ENCODE measurements at places on chromosomes 3 and 15.

GRCh38 chr3:106302451-106303221, 433.8 kb upstream of the CBLB start:
- no peak for DNase-seq
- no peaks in the 10 kb centered on the region for H3K27me3 ChIP-seq
- no peak overlapping the region for H3K4me3 ChIP-seq
- H3K4me1 ChIP-seq = no peaks in the 10 kb centered on the region

- H3K36me3 ChIP-seq = peaks cover 8% of the 10 kb centered on the region
- no peak overlapping the region for H3K4me3 ChIP-seq
- no peak for DNase-seq
- no peaks in the 10 kb centered on the region for H3K4me1 ChIP-seq
- no peaks in the 10 kb centered on the region for H3K27me3 ChIP-seq
Observed at GRCh38 chr15:89642106-89642505, 13.2 kb downstream of the KIF7 start.

- H3K4me3 ChIP-seq = no peak overlapping the region
- H3K4me1 ChIP-seq = no peaks in the 10 kb centered on the region
- H3K27ac ChIP-seq = no peak overlapping the region
- H3K27me3 ChIP-seq = no peaks in the 10 kb centered on the region
- no peak for DNase-seq
Observed at GRCh38 chr3:127325629-127325961, 37.7 kb upstream of the PRR20G start.

DNA sequence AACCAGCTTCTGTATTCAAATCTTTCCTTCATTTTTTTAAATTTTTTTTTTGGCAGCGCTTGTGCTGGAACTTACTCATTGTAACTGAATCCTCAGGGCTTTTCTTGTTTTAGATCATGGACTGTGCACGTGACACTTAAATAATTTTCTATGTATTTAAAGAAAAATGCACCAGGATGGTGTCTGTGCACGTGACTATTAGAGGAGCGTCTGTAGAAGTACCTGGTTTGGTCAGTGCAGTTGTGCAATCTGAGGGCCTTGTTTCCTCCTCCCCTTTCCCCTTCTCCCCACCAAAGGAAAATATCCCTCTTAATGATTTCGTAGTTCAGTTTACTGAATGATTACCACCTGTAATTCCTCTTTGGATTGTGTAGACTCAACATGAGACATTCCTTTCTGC, 31.3 kb downstream of the EDEM1 start:
- H3K4me3 ChIP-seq = no peak overlapping the region
- H3K36me3 ChIP-seq = peaks cover 11% of the 10 kb centered on the region

- H3K27me3 ChIP-seq = no peaks in the 10 kb centered on the region
- peaks cover 4% of the 10 kb centered on the region for H3K4me1 ChIP-seq
- DNase-seq = no peak
- no peak overlapping the region for H3K27ac ChIP-seq
- no peak overlapping the region for H3K4me3 ChIP-seq
Observed at GRCh38 chr3:49871531-49872153, 1.9 kb upstream of the CAMKV start.

- no peaks in the 10 kb centered on the region for H3K4me1 ChIP-seq
- no peak overlapping the region for H3K27ac ChIP-seq
- H3K36me3 ChIP-seq = no peaks in the 10 kb centered on the region
- no peak overlapping the region for H3K4me3 ChIP-seq
- H3K27me3 ChIP-seq = no peaks in the 10 kb centered on the region
Observed at GRCh38 chr15:94057305-94057704, 174.1 kb upstream of the MCTP2 start.

DNA sequence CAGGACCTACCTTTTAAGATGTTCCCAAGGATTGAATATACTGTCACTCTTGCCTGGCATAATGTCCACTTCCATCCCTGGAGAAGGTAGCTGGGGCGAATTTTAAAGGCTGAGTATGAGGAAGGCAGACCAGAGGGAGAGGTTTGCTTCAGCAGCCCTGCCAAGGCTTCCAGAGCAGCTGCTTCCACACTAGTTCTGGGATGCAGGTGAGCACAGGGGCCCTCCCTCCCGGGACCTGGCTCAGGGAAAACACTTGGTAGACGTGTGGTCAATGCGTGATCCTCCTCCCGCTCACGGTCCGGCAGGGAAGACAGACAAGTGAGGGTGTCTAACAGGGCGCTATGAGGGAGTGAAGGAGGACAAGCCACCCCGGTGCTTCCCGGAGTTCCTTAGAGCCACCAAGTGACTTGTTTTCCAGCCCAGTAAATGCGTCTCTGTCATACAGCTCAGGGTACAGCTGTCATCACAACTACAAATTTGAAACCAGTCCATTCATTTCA, 327.6 kb downstream of the ARRDC4 start:
- H3K4me1 ChIP-seq = no peaks in the 10 kb centered on the region
- H3K36me3 ChIP-seq = no peaks in the 10 kb centered on the region
- no peak for DNase-seq
- H3K27me3 ChIP-seq = no peaks in the 10 kb centered on the region

- H3K4me1 ChIP-seq = no peaks in the 10 kb centered on the region
- H3K36me3 ChIP-seq = no peaks in the 10 kb centered on the region
- H3K4me3 ChIP-seq = no peak overlapping the region
- H3K27ac ChIP-seq = no peak overlapping the region
- DNase-seq = no peak
- H3K27me3 ChIP-seq = no peaks in the 10 kb centered on the region
Observed at GRCh38 chr3:176522436-176522835, 674.8 kb downstream of the TBL1XR1 start.

- H3K4me1 ChIP-seq = no peaks in the 10 kb centered on the region
- no peak overlapping the region for H3K4me3 ChIP-seq
Observed at GRCh38 chr3:42493126-42493797, 9.2 kb upstream of the VIPR1 start.

GRCh38 chr15:82712036-82712435, 2.4 kb upstream of the AP3B2 start:
- H3K4me3 ChIP-seq = no peak overlapping the region
- H3K27ac ChIP-seq = no peak overlapping the region
- H3K27me3 ChIP-seq = no peaks in the 10 kb centered on the region
- no peaks in the 10 kb centered on the region for H3K36me3 ChIP-seq

DNA sequence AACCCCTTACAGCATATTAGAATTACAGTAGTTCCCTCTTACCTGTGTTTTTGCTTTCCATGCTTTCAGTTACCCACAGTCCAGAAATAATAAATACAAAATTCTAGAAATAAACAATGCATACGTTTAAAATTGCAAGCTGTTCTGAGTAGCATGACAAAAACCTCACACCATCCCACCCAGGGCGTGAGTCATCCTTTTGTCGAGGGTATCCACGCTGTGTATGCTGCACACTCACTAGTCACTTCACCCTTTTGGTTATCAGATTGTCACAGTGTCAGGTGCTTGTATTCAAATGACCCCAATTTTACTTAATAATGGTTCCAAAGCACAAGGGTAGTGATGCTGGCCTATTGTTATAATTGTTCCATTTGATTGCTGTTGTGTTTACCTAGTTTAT, 72.5 kb upstream of the P3H2 start:
- H3K27ac ChIP-seq = no peak overlapping the region
- no peak for DNase-seq
- no peaks in the 10 kb centered on the region for H3K4me1 ChIP-seq
- H3K4me3 ChIP-seq = no peak overlapping the region
- H3K36me3 ChIP-seq = no peaks in the 10 kb centered on the region

DNA sequence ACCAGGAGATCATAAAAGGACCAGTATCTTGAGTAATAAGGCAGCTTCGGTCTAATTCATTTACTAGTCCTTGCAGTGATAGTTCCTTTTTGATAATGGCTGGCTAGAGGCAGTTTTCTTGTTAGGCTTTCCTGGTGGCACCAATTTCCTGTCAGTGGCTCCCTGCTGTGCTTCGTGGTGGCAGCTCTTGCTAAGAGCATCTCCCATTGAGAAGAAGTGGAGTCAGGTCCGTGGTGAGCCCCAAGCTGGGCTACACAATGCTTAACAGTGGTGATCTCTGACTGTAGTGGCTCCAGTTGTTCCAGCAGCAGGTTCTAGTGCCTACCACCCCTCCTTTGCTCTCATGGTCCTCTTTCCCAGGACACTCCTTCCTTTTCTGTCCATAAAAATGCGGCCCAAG, 111.2 kb downstream of the RAP2B start:
- no peak overlapping the region for H3K4me3 ChIP-seq
- DNase-seq = peak; percentile 21
- H3K4me1 ChIP-seq = no peaks in the 10 kb centered on the region
- no peaks in the 10 kb centered on the region for H3K36me3 ChIP-seq
- no peak overlapping the region for H3K27ac ChIP-seq

DNA sequence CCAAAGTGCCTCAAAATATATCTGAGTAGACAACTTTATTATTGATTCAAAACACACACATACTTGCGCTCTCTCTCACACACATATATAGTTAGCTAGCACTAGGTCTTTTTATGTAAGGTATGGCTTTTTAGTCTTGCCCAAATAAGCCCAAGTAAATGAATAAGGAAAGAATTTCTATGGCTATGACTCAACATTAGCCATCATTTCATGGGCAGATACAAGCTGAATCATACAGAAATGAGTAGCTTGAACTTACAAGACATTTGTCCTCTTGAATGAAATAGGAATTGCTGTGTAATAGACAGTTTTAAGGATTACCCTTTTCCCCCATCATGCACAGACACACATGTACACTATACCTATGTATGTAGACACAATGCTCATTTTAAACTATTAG, 4.9 kb downstream of the CADPS start:
- no peak overlapping the region for H3K27ac ChIP-seq
- H3K36me3 ChIP-seq = no peaks in the 10 kb centered on the region
- H3K4me1 ChIP-seq = peaks cover 5% of the 10 kb centered on the region
- DNase-seq = no peak

DNA sequence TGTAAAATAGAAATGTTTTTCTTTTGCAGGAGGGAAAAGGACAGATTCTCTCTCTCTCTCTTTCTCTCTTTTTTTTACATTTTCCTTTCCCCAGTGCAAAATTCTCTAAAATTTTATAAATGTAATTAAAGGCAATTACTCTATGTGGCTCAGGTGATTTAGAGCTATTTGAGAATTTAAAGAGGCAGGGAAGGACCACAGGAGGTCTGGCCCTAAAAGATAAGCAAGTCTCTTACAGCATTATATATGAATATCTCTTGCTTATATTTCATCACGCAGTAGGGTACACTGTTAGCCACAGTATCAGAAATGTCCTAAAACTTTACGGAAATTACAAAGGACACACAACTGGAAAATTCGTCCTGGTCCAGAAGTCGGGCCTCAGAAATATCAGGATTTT, 70.5 kb upstream of the PPIB start:
- no peaks in the 10 kb centered on the region for H3K27me3 ChIP-seq
- no peak for DNase-seq
- no peak overlapping the region for H3K4me3 ChIP-seq
- H3K36me3 ChIP-seq = no peaks in the 10 kb centered on the region
- H3K27ac ChIP-seq = no peak overlapping the region

DNA sequence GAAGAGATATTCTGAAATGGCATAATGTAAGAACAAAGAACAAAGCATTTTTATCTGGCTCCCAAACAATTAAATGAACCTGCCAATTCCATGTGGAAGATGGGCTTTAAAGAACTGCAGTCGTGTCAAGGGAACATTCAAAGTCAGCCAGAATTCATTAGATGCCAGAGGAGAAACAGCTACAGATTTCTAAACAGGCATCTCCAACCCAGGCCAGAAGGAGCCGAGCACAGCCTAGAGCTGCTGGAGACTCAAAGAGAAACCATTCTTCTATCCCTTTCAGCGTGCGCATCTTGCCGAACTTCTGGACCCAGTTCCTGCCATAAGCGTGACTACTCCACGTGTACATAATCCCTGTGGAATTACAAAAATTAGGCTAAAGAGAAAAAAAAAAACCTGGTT, 60.4 kb downstream of the MB21D2 start:
- no peaks in the 10 kb centered on the region for H3K4me1 ChIP-seq
- no peaks in the 10 kb centered on the region for H3K36me3 ChIP-seq
- DNase-seq = no peak
- no peak overlapping the region for H3K4me3 ChIP-seq
- H3K27me3 ChIP-seq = no peaks in the 10 kb centered on the region
- H3K27ac ChIP-seq = no peak overlapping the region

All from mesendoderm (in vitro differentiated cells).